ENCODE measurements at places on chromosomes 3 and 15.

- no peak for DNase-seq
Observed at GRCh38 chr15:56817321-56818080, 84.2 kb upstream of the ZNF280D start.

DNA sequence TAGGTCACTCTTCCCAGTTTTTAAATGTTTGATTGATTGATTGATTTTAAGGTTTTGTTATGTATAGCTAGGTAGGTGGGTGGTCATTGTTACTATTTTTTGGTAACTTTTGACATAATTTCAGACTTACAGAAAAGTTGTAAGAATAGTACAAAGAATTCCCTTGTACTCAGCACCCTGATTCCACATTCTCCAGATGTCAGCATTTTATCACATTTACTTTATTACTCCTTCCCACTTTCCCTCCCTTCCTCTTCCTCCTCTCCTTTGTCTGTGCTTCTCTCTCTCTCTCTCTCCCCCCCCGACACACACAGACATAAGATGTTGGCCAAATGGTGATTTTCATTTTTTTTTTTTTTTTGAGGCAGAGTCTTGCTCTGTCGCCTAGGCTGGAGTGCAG is 14.8 kb downstream of the IDH3A start:
- no peak for DNase-seq

DNA sequence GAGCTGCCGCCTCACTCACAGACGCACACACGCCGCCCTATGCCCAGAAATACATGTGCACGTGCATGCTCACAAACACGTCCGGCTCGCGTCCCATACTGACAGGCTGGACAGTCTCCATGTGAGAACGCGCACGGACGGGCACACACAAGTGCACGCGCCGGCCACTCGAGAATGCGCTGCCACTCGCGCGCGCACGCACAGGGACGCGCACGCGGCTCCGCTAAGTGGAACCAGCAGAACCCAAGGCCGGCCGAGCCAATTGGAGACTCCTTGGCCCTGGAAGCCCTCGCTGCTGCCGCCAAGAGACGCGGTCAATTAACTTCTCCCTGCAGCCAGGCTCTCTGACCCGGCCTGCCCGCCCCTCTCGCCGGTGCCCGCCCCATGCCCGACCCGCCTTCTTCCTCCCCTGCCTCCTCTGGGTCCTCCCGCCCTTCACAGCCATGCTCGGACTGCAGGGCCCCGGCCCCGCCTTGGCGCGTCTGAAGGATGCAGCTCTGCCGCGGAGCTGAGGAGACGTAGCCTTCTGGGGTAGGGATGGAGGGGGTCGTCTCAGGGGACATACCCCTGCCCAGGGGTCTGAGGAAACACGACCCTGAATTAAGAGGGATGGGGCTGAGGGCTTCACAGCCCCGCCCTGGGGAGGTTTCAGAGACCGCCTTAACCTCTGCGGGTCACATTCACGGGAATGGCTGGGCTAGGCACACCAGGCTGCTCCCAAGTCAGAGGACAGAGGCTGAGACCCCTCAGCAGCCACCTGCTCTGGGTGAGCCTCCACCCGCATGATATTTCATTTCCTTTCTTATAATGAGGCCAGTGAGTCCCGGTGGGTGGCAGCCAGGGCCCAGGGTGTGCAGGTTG is 15.0 kb downstream of the PTH1R start:
- peak; percentile 7 for DNase-seq

- no peak for DNase-seq
Observed at GRCh38 chr3:184523825-184524615, 37.6 kb upstream of the EPHB3 start.

- DNase-seq, result peak; percentile 40
Observed at GRCh38 chr3:40137591-40138295, 171.8 kb upstream of the EIF1B start.

DNA sequence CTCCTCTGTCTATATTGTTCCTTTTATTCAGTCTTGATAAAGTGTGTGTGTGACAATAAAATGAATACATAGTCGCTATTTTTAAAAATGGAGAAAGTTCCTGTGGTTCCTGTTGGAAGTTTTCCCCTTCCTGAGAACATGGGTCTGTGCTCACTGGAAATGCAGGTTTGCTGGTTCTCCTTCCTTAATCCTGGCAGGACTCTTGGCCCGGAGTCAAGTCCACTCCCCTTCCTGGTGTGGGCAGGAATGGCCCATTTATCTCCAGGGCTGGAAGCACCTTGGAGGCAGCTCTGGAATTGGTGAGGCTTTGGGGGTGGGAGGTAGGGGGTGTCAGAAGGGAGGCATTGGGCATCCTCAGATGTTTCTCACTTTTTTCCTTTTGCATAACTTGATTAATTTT is 30.1 kb downstream of the FOXL2 start:
- DNase-seq, result no peak

- no peak for DNase-seq
Observed at GRCh38 chr15:98174286-98174685, 213.8 kb downstream of the ARRDC4 start.

- DNase-seq, result no peak
Observed at GRCh38 chr3:188527389-188527788, 373.4 kb downstream of the LPP start.

- no peak for DNase-seq
Observed at GRCh38 chr3:174749143-174749542, 110.0 kb upstream of the NAALADL2 start.

DNA sequence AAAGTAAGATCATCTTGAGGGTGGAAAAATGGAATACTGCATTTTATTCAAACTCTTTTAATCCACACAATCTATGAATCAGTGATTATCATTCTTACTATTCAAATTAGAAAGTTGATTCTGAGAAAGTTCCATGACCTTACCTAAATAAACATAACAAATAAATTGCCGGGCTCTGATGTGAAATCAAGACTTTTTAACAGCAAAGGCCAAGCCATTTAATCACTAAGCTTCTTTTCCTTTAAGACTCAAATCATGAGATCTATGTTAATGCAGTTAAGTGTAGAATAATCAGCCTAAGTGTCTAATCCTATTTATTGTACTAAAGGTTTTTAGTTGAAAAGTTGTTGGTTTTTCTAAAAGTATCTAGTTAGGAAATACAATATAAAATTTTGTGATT is 857.0 kb downstream of the SI start:
- no peak for DNase-seq

DNA sequence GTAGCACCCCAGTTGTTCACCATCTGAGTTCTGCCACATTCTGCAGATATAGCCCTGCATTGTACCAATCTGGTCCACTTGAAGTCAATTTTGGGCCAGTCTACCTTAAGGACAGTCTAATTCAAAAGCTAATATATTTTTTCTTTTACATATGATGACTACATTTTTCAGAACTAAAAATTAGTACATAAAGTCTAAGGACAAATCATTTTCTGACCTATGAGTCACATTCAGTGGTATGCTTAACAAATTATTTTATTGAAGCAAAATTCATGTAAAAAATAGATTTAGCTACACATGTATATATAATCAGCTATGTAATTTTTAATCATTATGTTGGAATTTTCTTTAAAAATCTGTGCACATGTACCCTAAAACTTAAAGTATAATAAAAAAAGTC is 52.1 kb upstream of the IL12A start:
- no peak for DNase-seq

DNA sequence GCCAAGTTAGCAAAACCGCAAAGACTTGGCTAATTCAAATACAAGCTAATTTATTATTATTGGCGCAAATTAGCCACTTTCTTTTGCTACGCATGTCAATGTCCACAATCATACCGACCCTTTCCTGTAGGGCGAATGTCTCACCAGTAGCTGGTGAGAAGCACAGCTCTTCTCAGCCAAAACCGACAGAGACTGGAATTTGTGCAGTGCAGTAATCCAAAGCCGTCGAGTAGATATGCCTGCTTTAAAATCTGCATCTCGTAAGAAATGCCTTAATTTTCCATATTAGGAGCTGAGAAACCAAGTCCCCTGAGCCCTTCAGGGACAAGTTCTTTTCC is 614 bp upstream of the MINDY2 start:
- DNase-seq, result peak; percentile 71

DNA sequence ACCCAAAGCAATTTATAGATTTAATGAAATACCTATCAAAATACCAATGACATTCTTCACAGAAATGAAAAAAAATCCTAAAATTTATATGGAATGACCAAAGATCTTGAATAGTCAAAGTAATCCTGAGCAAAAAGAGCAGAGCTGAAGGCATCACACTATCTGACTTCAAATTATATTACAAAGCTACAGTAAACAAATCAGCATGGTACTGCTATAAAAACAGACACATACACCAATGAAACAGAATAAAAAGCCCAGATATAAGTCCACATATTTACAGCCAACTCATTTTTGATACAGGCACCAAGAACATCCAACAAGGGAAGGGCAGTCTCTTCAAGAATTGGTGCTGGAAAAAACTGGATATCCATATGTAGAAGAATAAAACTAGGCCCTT is 54.9 kb upstream of the TMEM158 start:
- no peak for DNase-seq

GRCh38 chr3:173630849-173631248 is 233.3 kb downstream of the NLGN1 start:
- no peak for DNase-seq

- no peak for DNase-seq
Observed at GRCh38 chr3:14161282-14161681, 17.1 kb downstream of the XPC start.

DNA sequence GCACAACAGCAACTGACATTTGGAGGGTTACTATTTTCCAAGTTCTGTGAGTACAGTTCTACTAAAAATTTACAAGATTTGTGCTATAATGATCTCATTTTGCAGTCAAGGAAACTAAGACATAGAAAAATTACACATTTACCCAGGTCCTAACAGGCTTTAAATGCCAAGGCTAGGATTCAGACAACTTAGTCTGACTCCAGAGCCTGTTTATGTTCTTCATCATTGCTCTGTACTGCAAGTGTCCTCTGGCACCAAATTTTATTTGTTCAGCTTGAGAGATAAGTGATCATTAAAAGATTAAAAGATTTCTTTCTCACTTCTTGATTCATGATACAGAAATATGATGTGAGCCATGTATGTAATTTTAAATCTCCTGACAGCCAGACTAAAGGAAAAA is 290.8 kb downstream of the UBE2E2 start:
- no peak for DNase-seq

- no peak for DNase-seq
Observed at GRCh38 chr15:72229076-72229946, 1.7 kb downstream of the PKM start.

DNA sequence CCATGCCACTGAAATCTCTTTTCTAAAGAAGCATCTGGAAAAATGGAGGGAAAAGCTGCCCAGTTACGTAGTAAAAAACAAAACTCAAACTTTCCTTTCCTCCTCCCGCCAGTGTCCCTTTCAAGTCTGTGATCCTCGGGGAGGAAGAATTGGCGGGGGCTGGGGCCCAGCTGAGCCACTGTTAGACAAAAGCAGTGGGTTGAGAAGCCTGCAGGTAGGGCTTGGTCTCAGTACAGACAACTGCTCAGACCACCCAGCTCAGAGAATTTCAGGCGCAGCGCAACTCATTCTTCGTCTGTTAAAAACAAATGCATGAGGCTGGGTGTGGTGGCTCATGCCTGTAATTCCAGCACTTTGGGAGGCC is 117.1 kb downstream of the MYLK start:
- DNase-seq, result no peak

- peak; percentile 99 for DNase-seq
Observed at GRCh38 chr3:138774529-138775253, 60.0 kb downstream of the PIK3CB start.

DNA sequence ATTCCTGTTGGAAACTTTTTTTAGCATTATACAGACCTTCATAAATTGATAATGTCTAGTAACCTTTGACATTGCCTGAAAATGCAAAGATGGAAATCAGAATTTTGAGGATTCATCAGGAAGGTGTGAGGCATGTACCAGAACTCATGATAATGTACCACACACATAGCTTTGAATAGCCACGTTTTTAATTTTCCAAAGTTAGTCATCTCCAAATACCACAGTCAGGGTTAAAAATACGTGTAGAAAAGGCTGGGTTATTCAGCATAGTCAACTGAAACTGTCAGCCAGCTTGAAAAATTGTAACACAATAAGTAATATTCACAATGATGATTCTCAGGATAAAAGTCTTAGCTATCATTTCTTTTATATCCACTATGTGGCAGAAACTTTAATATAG is 102.0 kb upstream of the THRB start:
- no peak for DNase-seq

- no peak for DNase-seq
Observed at GRCh38 chr3:9041626-9042025, 78.4 kb upstream of the RAD18 start.

GRCh38 chr3:179079537-179079936 is 7.9 kb upstream of the ZMAT3 start:
- DNase-seq, result no peak

DNA sequence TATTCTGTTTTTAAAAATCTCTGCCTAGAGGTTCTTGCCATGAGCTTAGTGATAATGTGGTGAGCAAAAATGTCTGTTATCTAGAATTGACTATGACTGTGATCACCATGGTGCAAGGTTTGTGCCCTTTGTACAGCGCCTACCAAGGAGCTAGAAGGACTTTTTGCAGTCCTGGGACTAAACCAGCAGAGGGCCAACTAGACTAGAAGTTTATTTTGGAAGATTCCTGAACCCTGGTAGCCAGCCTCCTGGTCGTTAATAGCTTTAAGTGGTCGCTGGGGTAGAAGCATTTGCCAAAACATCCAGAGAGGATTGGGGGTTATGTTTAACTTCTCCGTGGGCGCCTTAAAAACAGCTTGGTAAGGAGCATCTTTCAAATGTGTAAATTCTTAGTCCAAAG is 7.8 kb downstream of the SCG5 start:
- DNase-seq, result no peak

DNA sequence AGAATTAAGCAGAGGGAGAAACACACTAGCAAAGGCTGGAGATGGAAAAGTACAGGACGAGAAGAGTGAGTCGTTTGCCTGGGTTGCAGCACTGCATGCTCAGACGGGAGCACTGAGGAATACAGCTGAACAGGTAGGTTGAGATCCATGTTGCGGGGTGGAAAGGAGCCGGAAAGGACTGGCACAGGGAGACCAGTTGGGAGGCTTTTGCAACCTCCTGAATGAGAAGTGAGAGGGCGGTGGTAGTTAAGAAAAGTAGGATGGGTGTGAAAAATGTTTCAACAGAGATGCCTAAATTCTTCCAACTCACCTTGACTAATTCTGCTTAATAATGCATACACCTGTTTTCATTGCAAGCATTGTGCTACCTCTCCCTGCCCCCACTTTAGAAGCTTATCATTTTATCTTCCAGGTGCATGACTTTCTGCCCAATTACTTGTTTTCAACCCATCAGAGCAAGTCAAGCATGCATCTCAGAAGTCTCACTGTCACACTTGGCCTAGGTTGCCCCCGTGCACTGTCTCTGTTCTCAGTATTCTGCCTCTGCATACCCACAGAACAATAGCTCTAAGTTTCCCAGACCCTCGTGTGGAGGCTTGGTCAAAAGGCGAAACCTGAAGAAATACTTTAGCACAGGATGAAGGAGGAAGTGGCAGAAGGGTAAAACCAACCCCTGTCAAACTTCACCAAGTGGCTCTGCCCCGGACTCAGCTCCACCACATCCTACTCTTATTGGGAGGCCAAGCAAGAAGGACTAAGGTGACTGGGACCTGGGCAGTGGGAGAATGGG is 199.3 kb upstream of the BCL6 start:
- no peak for DNase-seq
